Activated CD8-positive, alpha-beta T cell treated with anti-CD3 and anti-CD28 coated beads, Interleukin-2, amount 10 ng/mL, durations not matched to agents 7 days and 5 days (primary cell): ENCODE measurements at places on chromosomes 3 and 15. TPM values are rescaled to one million over a fixed set of nuclear protein-coding genes. Genes with fewer than 3 reads are reported as not detected.
A peak's percentile ranks its signal among the peaks of the same experiment; 100 is the strongest.

The THAP10 gene
- not detected for total RNA-seq

DNA sequence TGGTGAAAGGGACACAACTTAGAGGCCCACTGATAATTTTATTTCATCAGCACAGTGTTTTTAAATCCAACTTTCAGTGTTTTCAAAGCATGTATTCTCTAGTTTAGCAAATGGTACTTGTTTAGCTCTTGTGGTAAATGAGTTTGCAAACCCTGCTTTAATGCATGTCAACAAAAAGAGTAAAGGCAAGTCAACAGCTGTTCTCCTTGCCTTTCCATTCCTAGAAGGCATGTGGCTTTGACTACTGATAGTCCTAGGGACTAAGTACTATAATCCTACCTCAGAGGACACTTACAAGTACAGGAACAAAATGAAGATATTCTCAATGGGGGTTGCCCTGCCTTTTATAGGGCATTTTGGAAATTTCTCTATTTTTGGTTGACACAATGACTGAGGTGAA, 13.1 kb downstream of the NPTN start:
- H3K4me3 ChIP-seq = no peak overlapping the region
- H3K27ac ChIP-seq = no peak overlapping the region
- no peaks in the 10 kb centered on the region for H3K27me3 ChIP-seq
- H3K4me1 ChIP-seq = peaks cover 12% of the 10 kb centered on the region
- no peak for DNase-seq
- no peaks in the 10 kb centered on the region for H3K36me3 ChIP-seq

GRCh38 chr15:59993041-59993750, 10.9 kb upstream of the FOXB1 start:
- no peak for DNase-seq
- H3K27me3 ChIP-seq = peaks cover 70% of the 10 kb centered on the region
- H3K4me3 ChIP-seq = no peak overlapping the region
- H3K4me1 ChIP-seq = peaks cover 46% of the 10 kb centered on the region

GRCh38 chr3:88209356-88209755, 59.6 kb downstream of the C3orf38 start:
- no peak for DNase-seq
- no peaks in the 10 kb centered on the region for H3K27me3 ChIP-seq
- H3K4me1 ChIP-seq = no peaks in the 10 kb centered on the region
- no peak overlapping the region for H3K27ac ChIP-seq
- no peaks in the 10 kb centered on the region for H3K36me3 ChIP-seq

- peak overlapping the region; percentile 94 for H3K27ac ChIP-seq
- peaks cover 90% of the 10 kb centered on the region for H3K4me1 ChIP-seq
- DNase-seq = peak; percentile 78
Measured at GRCh38 chr15:44719293-44719999, 8.1 kb downstream of the B2M start.

GRCh38 chr3:183375337-183375736, 53.1 kb downstream of the MCF2L2 start:
- H3K4me3 ChIP-seq = no peak overlapping the region
- H3K27me3 ChIP-seq = no peaks in the 10 kb centered on the region
- peaks cover 10% of the 10 kb centered on the region for H3K4me1 ChIP-seq
- no peak for DNase-seq

GRCh38 chr15:51776952-51777569, 25.7 kb downstream of the TMOD2 start:
- no peak overlapping the region for H3K4me3 ChIP-seq
- H3K36me3 ChIP-seq = peaks cover 30% of the 10 kb centered on the region
- peaks cover 9% of the 10 kb centered on the region for H3K4me1 ChIP-seq
- DNase-seq = peak; percentile 80
